ENCODE measurements at places on chromosomes 4 and X.
A peak's percentile ranks its signal among the peaks of the same experiment; 100 is the strongest.

DNA sequence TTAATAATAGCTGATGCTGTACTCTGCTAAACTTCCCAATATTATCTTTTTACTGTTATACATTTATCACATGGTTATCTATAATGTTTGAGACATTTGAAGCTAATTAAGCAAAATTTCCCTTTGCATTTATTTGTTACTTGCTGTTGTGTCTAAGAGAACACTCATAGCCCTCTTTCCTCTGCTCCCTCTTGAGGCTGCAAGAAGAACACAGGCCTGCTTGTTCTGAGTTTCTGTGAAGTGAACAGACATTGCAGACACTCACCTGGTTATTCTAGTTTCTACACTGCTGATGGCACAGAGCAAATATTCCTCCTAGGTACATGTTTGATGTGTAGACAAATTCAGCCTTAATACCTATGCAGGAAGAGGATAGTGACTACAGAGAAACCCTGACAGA is 367.8 kb downstream of the GASK1B start:
- DNase-seq, result no peak

- DNase-seq, result no peak
Measured at GRCh38 chr4:185680617-185681016, 131.4 kb downstream of the SORBS2 start.

GRCh38 chr4:139554893-139555704 is 920 bp downstream of the SETD7 start:
- DNase-seq, result peak; percentile 62

- no peak for DNase-seq
Measured at GRCh38 chr4:38669208-38669607, 5.2 kb downstream of the KLF3 start.

DNA sequence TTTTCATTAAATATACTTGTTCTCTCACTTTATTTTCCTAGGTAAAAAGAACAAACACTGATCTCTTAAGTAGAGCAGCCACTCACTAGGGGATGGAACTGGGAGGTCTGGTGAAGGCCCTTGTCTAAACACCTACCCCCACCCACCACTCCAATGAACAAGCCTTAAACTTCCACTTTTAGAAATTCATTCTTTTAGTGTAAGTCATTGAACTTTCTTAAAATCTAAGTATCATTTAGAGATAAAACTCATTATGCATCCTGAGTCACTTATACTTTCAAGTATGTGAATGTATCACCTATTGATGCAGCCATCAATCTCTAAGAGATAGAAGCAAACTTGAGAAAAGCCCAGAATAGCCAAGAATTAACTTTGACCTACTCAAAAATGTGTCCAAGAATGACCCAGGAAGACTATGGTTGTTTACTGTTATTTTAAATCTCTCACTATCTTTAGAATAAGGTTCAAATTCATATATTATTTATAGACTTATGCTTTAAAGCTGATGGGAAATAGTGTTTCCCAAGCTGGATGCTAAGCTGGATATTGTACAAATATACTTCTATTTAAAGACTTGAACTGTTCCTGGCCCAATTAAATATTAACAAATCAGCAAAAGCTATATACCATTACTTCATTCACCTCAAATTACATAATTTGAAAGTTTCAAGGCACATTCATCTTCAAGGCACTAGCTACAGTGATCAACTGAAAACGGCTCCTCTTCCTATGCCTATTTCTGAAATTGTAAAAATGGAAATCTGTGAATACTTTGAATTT is 49.5 kb downstream of the CAMK2D start:
- no peak for DNase-seq

GRCh38 chr4:128322311-128322710 is 34.7 kb upstream of the PGRMC2 start:
- DNase-seq, result no peak

GRCh38 chr4:57136281-57136680 is 26.1 kb upstream of the IGFBP7 start:
- DNase-seq, result no peak

- no peak for DNase-seq
Measured at GRCh38 chr4:1807332-1807777, 14.3 kb downstream of the FGFR3 start.

DNA sequence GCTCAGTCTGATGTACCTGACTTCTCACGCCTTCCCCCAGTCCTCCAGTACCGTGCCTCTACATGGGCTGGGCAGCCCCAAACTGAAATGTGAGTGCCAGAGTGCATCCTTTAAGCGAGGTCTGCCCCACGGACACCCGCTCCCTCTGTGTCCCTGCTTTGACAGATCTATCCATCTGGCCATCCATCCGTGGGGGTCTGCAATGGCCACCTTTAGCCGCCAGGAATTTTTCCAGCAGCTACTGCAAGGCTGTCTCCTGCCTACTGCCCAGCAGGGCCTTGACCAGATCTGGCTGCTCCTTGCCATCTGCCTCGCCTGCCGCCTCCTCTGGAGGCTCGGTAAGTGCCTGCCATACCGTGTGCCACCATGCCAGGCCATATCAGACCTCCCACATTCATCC is 827 bp downstream of the PORCN start:
- DNase-seq, result no peak

GRCh38 chr4:138509346-138509745 is 267.2 kb upstream of the SLC7A11 start:
- no peak for DNase-seq

GRCh38 chr4:26362745-26363439 is 42.1 kb downstream of the RBPJ start:
- no peak for DNase-seq

DNA sequence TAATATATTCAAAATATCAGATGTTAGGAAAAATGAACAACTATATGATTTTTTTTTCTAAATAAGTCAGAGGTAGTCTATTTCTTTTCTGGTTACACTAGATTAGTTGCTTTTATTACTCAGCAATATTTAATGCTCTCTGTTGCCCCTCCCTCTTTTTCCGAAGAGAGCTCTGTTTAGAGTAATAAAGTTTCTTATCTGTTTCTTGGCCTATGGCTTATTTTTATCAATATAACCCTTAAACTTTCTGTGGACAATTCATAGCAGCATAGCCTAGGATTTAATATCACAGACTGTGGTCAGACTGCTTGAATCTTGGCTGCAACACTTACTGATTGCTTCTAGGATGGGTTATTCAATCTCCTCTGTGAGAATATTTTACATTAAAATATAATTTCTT is 2315.4 kb upstream of the AGA start:
- DNase-seq, result no peak

DNA sequence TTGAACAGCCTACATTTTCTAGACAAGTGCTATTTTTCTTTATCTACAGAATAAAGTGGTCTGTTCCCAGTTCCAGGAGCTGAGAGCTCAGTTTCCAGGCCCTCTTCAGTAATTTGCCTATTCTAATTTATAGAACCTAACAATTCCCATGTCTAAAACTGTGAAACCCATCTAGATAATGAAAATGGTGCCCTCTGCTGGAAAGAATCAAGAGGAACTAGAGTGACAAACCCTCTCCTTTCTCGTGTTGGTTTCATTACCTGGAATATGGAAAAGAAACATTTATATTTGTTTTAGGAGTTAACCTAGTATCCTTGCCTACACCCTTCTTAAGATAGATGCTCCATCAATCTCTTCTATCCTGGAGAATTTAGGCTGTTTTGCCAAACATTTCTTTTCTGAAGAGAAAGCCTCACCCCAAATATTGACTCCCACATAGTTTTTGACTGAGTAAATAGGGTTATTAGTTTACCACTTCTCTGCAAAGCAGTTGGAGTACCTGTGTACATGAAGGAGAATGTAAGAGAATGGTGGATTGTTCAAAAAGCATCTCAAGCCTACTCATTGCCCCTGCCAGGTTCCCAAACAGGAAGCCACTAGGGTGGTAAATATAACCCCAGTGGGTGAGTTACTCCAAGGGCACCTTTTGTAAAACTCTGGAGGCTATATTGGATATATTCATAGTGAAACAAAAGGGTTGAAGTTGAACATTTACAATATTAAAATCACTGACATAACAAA is 121.6 kb downstream of the RASL11B start:
- peak; percentile 39 for DNase-seq

GRCh38 chrX:24113181-24113580 is 36.3 kb upstream of the ZFX start:
- DNase-seq, result no peak

GRCh38 chrX:110806145-110806544 is 10.5 kb upstream of the CHRDL1 start:
- no peak for DNase-seq

GRCh38 chrX:134025986-134026545 is 40.7 kb upstream of the GPC3 start:
- no peak for DNase-seq

DNA sequence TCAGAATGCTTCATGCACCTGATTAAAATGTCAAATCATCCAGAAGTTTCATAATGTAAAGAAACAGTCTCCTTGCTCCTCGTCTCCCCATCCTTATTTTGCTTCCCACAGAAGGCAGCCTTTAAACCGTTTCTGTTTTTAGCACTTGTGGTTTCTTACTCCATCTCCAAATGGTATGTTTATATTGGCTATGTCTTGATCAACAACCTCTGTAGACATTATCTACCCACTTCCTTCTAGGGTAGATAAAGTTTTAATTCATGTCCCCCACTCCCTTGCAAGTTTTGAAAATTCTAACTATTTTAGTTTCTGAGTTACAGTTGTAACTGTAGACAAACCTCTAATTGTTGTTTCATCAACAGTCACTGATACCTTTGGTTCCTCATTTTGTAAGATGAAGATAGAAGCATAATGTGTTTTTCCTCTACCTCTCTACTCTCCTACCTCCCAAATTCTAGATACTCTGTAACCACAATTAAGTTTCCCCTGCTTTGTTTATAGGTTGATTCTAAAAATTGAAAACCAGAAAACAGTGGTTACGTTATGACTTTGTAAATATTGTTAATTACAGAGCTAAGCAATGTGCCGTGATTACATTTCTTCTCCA is 291.7 kb upstream of the GATB start:
- no peak for DNase-seq

- DNase-seq, result peak; percentile 21
Measured at GRCh38 chr4:122577808-122578781, 42.8 kb downstream of the IL21 start.

- DNase-seq, result no peak
Measured at GRCh38 chrX:121871122-121871521, 823.7 kb downstream of the GLUD2 start.

GRCh38 chr4:161519611-161520010 is 644.2 kb downstream of the FSTL5 start:
- DNase-seq, result no peak

DNA sequence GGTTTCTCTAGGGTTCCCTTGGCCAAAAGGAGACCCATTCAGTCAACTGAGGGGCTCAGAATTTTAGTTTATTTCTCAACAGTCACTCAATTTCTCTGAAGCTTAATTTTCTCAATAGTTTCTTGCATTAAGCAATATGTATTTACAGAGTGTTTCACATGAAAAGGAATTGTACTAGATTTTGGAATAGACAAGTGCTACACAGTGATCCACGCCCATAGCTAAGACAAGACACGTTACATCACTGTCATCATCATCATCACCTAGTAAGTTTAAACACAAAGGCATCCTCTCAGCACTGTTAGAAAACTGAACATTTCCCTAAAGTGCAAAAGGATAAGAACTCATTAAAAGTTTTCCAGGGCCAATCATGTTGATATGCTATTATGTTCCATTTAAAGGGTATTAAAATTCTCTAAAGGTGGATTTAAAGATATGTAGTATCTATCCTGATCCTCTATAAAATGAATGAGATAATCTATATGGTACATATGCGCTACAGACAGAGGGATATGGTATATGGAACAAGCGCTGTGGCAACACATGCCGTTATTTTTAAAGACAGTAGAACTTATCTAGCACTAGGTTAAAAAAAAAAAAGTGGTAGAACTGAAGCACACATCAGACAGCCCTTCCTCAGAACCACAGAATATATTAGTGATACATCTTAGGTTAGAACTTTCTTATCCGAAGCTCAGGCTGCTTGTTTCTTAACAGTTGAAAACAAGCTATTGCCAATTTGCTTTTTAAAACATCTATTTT is 12.1 kb downstream of the PPA2 start:
- DNase-seq, result no peak

Measured in frontal cortex (tissue), 4 donors.